Mesothelial cell of epicardium (in vitro differentiated cells): ENCODE measurements at places on chromosomes 13 and 19.

DNA sequence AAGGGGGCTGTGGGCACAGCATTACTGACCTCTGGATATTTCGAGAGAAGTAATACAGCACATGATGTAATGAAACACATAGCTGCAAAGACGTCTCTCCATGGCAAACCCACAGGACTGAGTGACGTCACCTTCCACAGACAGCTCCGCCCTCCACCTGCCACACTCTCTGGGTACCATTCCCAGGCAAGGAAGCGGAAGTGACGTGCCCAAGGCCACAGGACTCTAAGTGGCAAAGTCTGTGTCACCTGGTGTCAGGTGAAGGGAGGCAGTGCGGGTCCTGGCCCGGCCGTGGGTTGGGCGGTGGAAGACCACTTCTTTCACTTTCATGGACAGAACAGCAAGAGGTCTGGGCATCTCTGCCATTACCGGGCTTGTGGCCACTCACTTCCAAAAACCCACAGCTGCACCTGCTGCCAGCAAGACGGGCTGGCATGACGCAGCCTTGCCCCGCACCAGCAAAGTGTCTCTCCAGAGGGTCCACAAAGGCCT, 6.8 kb upstream of the ADPRHL1 start:
- DNase-seq: no peak

DNA sequence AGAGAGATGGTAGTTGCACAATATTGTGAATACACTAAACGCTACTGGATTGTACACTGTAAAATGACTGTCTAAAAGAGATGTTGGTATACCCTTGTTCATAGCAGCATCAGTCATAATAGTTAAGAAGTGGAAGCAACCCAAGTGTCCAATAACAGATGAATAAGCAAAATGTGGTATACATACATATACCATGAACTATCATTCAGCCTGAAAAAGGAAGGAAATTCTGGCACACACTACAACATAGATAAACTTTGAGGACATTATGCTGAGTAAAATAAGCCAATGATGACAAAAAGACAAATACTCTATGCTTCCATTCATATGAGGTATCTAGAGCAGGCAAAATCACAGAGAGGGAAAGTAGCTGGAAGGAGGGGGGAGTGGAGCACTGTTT, 16.0 kb downstream of the DZIP1 start:
- DNase-seq: no peak

DNA sequence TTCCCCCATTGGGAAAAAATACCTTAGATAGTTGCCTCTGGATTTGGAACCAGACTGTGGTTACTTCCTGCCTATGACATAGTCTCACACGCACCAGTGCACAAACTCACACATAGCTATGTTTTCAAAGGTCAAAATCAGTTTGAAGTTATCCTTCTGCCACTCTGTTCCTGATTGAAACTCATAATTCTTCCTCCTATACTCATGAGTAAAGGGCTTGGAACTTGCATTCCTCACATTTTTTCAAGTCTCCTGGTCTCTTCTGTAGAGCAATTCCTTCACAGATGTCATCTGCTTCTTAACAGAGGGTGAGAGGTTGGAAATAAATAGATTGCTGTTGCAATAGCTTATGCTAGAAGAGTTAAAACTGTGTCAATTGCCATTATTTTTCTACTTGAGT, 18.6 kb upstream of the POSTN start:
- DNase-seq: no peak

GRCh38 chr13:105982219-105982930, 553.1 kb downstream of the EFNB2 start:
- no peak for DNase-seq

GRCh38 chr19:17323300-17323963, 11.2 kb downstream of the ANO8 start:
- DNase-seq: no peak

DNA sequence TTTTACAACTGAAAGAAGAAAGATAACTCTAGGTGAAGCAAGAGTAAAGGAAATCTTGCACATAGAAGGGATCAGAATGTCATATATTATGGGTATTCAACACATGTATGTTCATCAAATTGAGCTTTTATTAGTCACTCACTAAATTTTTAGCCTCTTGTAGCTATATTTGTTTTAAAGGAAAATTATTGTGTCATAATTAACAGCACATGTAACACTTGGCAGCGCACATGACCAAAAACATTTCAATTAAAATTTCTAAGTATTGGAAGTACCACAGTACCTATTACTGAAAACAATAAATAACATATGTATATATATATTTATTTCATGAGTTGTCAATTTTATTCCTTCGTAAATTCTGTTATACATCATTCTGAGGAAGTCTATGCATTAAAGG, 2800.4 kb downstream of the PCDH9 start:
- DNase-seq: no peak

DNA sequence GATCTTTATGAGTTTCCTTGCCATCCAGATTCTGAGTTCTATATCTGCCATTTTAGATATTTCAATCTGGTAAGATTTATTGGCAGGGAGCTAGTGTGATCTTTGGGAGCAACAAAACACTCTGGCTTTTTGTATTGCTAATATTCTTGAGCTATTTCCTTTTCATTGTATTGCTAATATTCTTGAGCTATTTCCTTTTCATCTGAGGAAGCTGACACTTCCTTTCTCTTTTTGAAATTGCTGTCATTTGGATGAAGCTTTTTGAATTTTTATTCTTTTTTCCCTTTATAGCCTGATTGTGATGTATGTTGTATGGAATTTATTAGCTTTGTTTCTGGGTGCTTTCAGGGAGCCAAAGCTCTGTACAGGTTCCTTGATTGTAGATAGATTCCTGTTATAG, 873.5 kb upstream of the ATXN8OS start:
- no peak for DNase-seq

DNA sequence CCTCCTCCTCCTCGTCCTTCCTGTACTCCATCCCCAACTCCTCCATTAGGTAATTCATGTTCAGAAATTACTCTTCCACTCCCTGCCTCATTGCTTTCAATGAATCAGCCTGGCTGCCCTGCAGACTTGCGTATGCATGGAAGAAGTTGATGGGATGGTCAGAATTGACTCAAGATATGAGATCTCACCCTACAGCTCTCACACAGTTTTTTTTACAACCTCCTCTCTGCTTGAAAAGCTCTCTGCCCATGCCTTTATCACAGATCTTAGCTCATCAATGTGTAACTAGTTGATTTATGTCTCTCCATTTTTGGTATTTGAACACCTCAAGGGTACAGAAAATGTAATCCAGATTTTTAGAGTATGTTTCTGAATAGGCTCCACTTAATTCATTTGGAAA, 506.9 kb downstream of the TBC1D4 start:
- DNase-seq: no peak

GRCh38 chr13:47277774-47278173, 380.9 kb upstream of the HTR2A start:
- no peak for DNase-seq

GRCh38 chr13:27601803-27602202, 18.5 kb downstream of the LNX2 start:
- no peak for DNase-seq

DNA sequence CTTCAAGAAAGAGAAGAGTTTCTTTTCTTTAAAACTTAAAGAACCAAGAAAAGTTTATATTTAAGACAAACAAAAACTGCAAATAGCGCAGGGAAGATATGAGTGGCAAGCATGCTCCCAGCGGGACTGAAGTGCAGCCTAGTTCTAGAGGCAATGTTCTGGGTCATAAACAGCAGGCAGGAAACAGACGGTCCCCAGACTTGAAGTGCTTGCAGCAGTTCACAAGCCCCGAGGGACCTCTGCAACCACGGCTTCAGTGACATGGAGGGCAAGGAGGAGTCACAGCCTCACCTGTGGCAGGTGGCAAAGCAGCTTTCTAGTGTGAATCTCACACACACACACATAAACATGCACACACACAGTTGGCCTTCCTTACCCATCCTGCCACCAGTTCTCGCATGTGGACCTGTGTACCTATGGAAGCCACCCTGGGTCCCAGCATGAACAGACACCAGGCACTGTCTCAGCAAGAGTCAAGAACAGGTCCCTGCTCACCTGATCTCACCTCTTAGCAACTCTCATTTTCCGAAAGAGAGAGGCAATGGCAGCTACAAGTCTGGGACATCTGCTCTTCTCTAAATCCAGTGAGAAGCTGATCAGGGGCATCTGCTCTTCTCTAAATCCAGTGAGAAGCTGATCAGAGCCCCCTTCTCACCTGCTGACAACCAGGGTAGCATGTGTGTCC, 162.0 kb downstream of the EFNB2 start:
- DNase-seq: no peak

- DNase-seq: no peak
Measured at GRCh38 chr19:17942582-17943273, 9.9 kb downstream of the CCDC124 start.

DNA sequence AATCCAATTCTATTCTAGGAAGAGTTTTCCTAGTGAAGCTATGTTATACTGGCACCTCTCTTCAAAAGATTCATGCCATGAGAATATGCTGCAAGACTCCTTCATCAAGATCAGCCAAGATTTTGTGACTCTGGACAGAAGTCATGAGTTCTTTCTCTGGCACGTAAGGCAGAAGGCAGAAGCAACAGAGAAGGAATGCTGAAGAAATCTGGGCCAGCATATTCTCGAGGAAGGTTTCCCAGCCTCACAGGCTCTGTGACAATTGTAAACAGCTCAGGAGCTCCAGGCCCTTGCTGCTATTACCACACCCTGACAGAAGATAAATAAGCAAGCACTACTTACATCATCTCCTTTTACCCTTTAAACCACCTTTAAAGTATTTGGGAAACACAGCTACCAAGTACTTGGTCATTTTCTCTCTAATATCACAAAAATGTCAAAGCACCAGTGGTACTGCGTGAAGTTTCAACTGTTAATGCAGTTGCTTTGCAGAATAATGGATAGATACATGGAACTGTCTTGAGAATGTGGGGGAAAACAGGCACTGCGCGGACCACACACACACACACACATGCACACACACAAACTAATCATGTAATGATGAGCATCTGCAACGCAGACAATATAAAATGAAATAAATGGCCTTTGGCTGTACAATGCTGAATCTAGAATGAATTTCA, 55.4 kb downstream of the INTS6 start:
- DNase-seq: no peak

DNA sequence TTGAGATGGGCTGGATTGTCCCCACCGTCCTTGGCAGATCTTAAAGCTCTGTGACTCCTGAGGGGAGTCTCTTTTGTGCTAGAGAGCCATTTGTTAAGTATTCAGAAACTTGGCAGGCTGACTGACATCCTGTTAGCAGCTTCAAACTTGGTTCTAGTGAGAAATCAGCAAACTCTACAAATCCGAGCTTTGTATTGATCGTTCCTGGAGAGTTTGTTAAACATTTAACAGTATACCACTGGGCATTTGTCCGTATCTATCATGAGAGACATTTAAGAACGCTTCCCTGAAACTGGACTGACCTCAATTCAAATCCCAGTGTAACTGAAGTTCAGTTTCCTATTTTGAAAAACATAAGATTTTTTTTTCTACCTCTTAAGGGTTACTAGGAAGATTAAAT, 3.1 kb downstream of the ATP12A start:
- no peak for DNase-seq

- no peak for DNase-seq
Measured at GRCh38 chr13:108407495-108407894, 138.0 kb downstream of the TNFSF13B start.

GRCh38 chr13:53560556-53560955, 531.9 kb downstream of the OLFM4 start:
- no peak for DNase-seq

DNA sequence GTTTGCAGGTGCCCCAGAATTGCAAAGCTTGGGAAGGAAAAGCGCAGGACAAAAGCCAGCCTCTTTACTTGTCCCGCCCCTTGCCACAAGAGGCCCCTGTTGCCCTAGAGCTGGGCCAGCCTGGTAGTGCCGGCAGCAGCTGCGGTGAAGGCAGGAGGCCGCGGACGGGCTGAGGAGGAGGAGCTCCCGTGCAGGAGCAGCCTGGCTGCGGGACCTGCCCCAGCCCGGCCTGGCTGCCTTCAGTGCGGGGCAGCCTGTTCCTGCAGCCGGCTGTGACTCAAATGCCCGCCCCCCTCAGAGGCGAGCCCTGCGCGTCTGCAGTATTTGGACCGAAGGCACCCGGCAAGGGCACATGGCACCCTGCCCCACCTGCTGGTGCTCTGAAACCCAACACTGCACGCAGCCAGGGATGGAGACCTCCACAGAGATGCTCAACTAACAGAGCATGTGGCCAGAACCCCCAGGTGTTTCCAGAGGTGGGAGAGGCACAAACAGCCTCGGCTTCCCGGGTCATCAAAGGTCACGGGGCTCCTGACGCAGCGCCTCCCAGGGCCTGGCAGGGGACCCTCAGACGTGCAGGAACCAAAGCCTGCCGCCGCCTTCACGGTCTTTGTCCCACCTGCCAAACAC, 29.7 kb downstream of the NAXD start:
- DNase-seq: no peak

- DNase-seq: no peak
Measured at GRCh38 chr13:22196777-22197176, 525.9 kb downstream of the FGF9 start.

- DNase-seq: no peak
Measured at GRCh38 chr13:50713523-50714248, 129.8 kb downstream of the DLEU7 start.

GRCh38 chr13:31970231-31970930, 61.2 kb upstream of the FRY start:
- DNase-seq: no peak

DNA sequence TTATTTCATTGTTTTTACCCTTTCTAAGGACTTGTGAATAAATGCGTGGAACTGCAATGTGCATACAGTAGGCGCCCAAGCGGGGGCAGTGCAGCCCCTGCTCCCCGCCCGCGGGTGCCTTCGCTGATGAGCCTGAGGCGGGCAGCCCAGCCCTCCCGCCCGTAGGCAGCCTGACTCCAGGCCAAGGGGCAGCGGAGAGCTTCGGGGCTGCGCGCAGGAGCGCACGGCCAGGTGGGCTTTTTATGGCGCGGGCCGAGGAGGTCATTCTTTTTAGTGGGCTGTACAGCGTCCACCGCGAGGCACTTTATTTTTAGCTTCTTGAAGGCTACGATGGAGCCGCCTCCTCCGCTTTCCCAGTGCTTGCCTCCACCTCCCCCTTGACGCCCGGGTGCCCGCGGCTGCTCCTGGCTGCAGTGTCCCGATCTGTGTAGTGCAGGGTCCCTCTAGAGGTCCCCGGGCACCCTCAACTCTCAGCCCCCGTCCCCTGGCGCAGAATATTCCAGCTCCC, 60.5 kb downstream of the CCNE1 start:
- no peak for DNase-seq

- no peak for DNase-seq
Measured at GRCh38 chr19:51285682-51286081, 25.8 kb upstream of the IGLON5 start.

DNA sequence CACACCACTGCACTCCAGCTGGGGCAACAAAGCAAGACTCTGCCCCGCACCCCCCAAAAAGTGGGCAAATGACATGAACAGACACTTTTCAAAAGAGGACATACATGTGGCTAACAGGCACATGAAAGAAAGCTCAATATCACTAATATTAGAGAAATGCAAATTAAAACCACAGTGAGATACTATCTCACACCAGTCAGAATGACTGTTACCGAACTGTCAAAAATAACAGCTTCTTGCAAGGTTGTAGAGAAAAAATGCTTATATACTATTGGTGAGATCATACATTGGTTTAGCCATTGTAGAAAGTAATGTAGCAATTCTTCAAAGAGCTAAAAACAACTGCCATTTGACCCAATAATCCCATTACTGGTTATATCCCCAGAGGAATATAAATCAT, 99.5 kb upstream of the SPATA13 start:
- DNase-seq: no peak
